Ascending aorta (tissue), 2 donors: ENCODE measurements at places on chromosomes 1 and 21.

- DNase-seq, result no peak
Measured at GRCh38 chr21:45590246-45590725, 48.0 kb upstream of the SLC19A1 start.

DNA sequence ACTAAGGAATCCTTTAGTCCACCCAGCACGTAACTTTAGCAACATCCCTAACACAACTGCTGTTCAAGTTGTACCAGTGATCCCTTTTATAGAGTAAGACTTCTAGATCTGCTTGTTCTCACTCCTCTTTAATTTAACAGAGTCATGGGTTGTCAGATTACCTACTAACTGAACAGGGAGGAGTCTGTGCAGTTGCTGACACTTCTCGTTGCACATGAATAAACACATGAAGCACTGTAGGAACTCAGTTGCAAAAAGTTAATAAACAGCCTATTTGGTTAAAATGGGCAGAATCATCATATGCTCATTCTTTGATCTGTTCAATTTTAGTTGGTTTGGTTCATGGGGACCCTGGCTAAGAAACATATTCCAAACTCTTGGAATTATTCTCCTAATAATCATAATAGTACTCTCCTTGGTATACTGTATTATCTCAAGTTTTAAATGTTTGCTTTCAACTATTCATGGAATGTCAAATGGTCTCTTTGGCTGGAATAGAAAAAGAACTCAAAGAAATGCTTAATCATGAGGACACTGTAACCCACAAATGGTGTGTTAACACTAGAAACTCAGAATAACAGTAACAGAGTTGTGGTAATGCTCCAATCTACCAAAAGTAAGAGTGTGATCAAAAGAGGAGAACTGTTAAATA is 15.6 kb downstream of the PLPPR5 start:
- no peak for DNase-seq

DNA sequence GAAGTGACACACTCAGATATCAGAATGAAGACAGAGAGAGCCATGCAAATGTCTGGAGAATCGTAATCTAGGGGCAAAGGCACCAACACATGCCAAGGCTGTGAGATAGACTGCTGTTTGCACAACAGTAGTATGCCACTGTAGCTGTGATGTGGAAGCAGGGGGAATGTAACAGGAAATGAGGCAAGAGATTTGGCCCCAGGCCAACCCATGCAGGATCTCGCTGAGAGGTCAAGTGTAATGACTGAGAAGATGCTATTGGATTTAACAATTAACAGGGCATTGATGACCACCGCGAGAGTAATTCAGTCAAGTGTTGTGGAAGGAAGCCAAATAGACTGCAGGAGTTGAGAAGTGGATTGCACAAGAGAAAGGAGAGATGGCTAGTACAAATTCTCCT is 107.3 kb upstream of the ST6GALNAC5 start:
- no peak for DNase-seq

DNA sequence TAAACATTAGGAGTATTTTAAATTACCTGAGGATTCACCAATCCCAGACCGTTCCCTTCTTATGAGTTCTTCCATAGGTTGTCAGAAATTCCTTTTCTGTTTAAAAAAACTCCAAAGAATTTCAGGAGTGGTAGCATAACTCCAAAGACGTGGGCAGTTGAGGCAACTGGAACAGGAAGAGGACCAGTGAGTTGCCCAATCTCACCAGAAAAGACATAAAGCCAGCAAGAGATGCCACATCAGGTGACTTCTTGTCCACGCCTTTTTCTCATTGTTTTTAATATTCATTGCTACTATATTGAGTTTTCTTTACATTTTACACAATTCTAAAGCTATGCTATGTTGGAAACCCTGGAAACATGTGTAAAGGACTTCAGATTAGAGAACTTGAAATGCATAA is 88.1 kb upstream of the JAK1 start:
- no peak for DNase-seq

GRCh38 chr1:33876970-33877650 is 13.2 kb downstream of the HMGB4 start:
- no peak for DNase-seq

DNA sequence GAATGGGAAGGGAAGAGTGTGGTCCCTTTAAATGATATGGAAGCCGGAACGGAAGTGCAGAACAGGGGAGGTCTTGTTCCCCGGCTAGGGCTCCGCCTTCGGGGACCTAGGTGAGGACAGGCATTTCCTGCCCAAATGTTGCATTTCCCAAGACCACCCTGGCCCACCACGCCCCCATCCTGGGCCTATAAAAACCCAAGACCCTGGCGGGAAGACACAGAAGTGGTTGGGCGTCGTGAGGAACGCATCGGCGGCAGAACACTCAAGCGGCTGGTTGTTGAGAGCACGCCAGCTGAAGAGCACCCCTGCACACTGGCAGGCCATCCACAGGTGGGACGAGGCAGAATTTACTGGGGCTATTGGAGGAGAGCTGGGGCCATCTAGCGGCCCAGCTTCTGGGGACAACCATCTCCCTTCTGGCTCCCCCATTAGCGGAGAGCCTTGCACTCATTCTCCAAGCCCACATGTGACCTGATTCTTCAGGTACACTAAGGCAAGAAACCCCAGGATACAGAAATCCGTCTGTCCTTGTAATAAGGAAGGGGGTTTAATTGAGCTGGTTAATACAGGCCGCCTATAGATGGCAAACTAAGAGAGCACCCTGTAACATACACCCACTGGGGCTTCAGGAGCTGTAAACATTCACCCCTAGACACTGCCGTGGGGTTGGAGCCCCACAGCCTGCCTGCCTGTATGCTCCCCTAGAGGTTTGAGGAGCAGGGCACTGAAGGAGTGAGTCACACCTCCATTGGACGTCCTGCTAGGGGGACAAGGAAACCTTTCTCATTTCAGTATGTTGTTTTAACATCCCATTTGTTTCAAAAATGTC is 1327.9 kb downstream of the BRINP3 start:
- no peak for DNase-seq

- DNase-seq, result no peak
Measured at GRCh38 chr1:192807211-192808162, 1.4 kb upstream of the RGS2 start.

- no peak for DNase-seq
Measured at GRCh38 chr21:36692835-36693488, 6.0 kb upstream of the SIM2 start.

- no peak for DNase-seq
Measured at GRCh38 chr1:230464671-230465070, 38.5 kb upstream of the PGBD5 start.

DNA sequence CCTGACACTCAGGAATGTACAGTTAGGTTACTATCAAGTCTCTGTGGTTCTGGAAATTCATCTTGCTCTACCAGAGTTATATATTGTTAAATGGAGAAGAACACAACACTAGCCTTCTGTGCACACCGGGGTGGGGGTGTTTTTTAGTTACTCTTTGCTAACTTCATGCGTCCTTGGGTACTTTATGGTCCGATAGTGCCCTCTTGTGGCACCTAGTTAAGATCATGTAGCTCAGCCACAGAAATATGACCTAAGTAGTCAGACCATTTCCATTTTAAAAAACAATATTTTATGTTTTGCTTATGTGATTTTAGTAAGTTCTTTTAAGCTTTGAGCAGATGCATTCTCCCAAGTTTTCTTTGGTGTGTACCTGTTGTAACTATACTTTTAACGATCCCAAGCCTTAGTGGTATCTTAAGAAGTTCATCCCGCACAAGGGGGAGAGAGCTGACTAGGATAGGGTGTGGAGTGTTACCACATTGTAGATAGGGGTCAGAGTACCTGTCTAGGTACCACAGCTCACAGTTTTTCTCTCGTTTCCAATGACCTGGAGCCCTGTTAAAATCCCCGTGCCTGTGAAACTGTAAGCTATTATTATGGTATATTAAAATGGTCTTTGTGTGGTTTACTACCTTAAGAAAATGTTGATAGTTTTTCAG is 20.6 kb upstream of the SH3D21 start:
- no peak for DNase-seq

DNA sequence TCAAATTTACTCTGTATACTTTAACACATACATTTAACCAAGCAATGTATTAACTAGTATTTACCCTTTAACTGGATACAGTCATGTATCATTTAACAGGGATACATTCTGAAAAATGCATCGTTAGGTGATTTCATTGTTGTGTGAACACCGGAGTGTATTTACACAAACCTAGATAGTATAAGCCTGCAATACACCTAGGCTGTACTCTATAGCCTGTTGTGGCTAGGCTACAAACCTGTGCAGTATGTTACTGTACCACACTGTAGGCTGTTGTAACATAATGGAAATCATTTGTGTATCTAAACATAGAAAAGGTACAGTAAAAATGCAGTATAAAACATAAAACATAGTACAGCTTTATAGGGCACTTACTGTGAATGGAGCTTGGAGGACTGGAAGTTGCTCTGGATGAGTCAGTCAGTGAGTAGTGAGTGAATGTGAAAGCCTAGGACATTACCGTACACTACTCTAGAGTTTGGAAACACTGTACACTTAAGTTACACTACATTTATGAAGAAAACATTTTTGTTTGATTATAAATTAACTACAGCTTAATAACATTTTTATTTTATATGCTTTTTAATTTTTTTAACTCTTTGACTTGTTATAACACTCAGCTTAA is 21.3 kb downstream of the RGS4 start:
- DNase-seq, result no peak

DNA sequence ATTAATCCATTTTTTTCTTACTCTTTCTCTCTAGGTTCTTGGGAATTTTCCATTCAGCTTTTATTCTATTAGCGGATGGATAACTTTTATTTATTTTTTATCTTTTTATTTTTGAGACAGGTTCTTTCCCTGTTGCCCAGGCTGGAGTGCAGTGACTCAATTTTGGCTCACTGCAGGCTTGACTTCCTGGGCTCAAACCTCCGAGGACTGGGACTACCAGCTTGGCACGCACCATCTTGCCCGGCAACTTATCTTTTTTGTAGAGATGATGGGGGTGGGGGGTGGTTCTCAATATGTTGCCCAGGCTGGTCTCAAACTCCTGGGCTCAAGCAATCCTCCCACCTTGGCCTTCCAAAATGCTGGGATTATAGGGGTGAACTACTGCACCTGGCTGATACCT is 36.1 kb upstream of the CHIT1 start:
- no peak for DNase-seq

DNA sequence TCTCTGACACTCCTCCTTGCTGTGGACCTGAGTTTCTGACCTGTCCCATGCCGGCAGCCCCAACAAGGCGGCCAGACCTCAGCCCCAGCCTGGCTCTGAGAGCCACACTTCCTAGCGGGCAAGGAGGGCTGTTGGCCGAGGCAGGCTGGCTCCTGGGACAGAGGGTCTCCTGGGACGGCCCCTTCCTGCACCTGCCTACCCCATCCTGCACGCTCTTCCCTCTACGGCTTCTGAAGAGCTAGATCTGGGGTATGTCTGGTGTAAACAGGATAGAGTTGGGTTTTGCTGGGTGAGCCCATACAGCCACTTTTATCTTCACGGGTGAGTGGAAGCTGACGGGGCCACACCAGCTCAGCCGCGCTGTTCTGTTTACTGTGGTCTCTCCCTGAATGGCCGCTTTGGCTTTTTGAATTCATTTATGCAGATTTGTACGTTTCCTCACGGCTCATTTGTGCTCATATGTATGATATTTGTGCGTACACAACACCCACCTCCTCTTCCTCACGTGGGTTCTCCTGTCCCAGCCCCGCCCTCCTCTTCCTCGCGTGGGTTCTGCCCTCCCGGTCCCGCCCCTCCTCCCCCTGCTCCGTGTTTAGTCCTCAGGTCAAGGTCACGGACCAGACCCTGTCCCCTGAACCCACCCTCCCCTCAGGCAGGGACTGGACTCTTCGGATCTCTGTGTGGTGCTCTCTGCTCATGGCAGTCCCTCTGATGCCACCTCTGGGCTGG is 34.7 kb upstream of the POFUT2 start:
- no peak for DNase-seq

- no peak for DNase-seq
Measured at GRCh38 chr1:151553659-151554058, 13.6 kb downstream of the TUFT1 start.

DNA sequence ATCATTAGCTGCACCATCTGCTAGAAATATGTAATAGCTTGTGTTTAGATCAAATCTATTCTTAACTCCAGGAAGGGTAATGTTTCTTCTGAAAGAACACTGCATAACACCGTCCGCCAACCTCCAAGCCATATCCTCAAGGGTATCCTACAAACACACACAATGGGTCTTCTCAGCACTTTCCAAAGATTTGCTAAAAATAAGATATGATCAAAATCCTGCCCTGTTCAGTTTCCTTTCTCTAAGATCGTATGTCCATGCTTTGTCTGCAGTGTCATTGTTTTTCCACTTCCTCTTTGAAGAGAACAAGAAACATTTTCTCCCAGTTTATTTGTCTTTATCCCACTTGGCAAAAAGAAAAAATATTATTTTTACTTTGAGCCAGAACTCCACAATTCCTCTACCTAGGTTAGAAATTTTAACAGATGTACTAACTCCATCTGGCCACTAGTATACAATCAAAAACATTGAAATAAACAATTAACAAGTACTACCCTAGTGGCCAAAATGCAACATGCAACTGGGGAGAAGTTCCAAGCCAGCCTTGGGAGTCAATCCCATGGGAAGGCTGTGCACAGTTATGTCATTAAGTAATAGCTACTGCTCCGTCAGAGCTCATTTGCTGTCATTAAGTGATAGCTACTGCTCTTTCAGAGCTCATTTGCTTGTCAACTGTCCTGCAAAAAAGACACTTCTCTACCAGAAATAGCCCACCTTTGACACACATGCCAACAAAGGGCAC is 37.8 kb downstream of the FRRS1 start:
- DNase-seq, result no peak

DNA sequence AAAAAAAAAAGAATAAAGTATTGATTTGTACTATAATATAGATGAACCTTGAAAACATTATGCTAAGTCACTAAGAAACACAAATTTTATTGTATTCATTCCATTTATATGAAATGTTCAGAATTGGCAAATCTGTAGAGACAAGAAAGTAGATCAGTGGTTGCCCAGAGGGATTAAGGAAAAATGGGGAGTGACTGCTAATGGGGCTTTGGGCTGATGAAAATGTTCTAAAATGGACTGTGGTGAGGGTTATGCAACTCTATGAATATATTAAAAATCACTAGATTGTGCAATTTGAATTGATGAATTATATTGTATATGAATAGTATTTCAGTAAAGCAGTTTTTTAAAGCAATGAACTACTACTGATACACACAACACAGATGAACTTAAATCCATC is 10.0 kb downstream of the GDAP2 start:
- DNase-seq, result no peak

DNA sequence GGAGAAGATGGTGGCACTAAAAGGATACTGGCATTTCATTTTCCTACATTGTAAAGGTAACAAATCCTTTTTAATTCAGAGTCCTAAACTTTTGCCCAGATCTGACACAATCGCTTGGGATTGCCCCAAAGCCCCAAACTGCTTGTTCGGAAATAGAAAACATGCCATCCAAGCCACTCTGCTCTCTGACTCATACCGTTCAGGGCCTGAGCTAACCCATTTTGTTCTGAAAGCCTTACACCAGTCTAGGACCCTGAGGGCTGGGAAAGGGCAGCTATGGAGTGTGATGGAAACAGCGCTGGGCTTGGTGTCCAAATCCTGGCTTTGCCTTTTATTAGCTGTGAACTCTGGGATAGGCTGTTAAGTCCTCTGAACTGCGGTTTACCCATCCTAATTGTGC is 159.4 kb upstream of the UBE2U start:
- DNase-seq, result peak; percentile 15

DNA sequence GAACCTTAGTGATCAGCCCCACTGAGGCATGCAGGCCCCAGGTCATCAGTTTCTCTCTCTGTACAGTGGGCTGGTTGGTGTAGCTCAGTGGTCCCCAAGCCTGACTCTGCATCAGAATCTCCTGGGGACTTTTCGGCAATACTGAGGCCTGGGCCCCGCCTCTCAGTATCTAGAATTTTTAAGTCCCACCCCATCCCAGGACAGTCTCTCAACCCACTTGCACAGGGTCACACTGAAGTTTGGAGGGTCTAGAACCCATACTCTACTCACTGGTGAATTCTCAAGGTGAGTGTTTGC is 216.4 kb downstream of the MATN1 start:
- no peak for DNase-seq
